Upper lobe of left lung (tissue), 6 donors: ENCODE measurements at places on chromosomes 4 and X. TPM values are rescaled to one million over a fixed set of nuclear protein-coding genes. Genes with fewer than 3 reads are reported as not detected.
A peak's percentile ranks its signal among the peaks of the same experiment; 100 is the strongest.

DNA sequence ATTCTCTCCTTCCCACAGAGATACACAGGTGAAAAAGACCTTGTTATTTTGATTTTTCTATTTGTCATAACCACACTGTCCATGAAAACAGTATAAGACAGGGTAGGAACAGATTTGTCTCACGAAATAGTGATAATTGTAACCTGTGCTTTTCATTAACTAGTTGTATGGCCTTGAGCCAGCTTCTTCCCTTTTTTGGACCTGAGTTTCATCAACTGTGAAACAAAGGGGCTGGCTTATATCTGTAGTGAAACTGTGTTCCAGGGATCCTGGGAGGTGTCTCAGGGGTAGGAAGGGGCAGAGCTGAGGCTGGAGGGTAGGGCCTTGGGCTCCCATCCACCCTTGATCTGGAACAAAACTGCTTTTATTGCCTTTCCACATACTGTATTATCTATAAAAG lies 50.9 kb downstream of the MED28 start:
- DNase-seq: no peak

Gene DEFB131A
- total RNA-seq: not detected

- DNase-seq: no peak
Measured at GRCh38 chr4:103753868-103754653, 34.3 kb upstream of the TACR3 start.

- peak; percentile 78 for DNase-seq
Measured at GRCh38 chr4:3232871-3233271, 16.1 kb upstream of the MSANTD1 start.

Gene NEUROG2
- not detected for total RNA-seq

Gene GABRE
- 139 TPM for total RNA-seq

DNA sequence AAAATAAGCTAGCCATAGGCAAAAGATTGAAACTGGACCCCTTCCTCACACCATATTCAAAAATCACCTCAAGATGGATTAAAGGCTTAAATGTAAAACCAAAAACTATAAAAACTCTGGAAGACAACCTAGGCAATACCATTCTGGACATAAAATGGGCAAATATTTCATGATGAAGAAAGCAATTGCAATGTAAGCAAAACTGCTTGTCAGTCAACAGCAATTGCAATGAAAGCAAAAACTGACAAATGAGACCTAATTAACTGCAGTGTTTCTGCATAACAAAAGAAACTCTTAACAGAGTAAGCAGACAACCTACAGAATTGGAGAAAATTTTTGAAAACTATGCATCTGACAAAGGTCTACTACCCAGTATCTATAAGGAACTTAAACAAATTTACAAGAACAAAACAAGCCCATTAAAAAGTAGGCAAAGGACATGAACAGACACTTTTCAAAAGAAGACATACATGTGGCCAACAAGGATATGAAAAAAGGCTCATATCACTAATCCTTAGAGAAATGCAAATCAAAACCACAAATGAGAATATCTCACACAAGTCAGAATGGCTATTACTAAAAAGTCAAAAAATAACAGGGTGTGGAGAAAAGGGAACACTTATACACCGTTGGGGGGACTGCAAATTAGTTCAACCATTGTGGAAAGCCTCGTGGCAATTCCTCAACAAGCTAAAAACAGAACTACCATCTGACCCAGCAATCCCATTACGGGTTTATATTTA lies 46.7 kb downstream of the CFAP299 start:
- no peak for DNase-seq
